ENCODE measurements at places on chromosomes 16 and 17. TPM values are rescaled to one million over a fixed set of nuclear protein-coding genes. Genes with fewer than 3 reads are reported as not detected.

GRCh38 chr17:58968426-58969061, 138.1 kb downstream of the TRIM37 start:
- DNase-seq: no peak

- DNase-seq: no peak
Measured at GRCh38 chr17:8066841-8067775, 20.4 kb downstream of the ALOX12B start.

GRCh38 chr17:28907709-28908475, 5.0 kb upstream of the DHRS13 start:
- no peak for DNase-seq

ALOXE3 gene
- under 0.01 TPM for total RNA-seq

All from hematopoietic multipotent progenitor cell (in vitro differentiated cells).